ENCODE measurements at places on chromosomes 11 and 22.
A peak's percentile ranks its signal among the peaks of the same experiment; 100 is the strongest.

- peak; percentile 11 for DNase-seq
These were observed 751 bp downstream of the ARFGAP3 start for GRCh38 chr22:42856179-42856864.

- DNase-seq: no peak
These were observed 654.3 kb downstream of the NTM start for GRCh38 chr11:132024587-132025295.

DNA sequence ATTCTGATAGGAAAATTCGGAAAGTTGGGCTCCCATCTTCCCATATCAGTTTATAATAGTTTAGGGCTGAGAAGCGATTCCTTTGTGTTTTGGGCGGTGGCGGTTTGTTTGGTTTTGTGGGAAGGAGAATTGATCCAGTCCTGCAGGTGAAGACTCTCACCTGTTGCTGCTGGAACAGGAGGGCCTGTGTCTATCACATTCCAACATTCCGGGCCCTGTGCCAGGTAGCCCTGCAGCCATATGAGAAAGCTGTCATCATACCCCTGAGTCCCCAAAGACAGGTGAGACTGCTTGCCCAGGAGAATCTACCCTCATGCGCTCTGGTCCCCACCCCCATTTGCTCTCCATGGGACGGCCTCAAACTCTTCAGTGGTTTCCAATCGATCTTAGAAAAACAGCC is 62.1 kb downstream of the TRAF6 start:
- no peak for DNase-seq

GRCh38 chr11:65426839-65427690 is 4.5 kb downstream of the NEAT1 start:
- DNase-seq: no peak

DNA sequence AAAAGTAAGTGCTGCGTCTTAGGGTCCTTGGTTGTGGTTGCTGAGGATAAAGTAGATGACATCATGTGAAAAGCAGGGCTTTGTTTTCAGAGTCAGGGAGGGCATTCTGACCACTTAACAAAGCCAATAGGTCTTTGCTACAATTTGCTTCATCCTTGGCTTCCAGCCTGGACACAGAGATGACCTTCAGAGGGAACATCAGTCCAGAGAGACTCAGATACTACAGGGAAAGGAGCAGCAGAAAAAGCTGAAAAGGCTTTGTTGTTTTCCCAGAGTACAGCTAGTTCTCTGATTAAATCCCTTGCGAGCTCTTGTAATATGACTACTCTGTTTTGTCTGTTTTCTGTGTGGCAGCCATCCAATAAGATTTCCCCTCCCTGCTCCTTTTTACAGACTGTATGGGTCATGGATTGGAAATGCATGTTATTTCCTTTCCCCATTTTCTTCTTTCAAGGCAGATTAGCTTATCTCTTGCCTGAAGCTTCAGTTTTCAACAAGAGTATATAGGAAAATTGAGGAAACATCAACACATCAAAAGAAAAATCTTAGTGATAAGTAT is 31.9 kb downstream of the ATG13 start:
- no peak for DNase-seq

DNA sequence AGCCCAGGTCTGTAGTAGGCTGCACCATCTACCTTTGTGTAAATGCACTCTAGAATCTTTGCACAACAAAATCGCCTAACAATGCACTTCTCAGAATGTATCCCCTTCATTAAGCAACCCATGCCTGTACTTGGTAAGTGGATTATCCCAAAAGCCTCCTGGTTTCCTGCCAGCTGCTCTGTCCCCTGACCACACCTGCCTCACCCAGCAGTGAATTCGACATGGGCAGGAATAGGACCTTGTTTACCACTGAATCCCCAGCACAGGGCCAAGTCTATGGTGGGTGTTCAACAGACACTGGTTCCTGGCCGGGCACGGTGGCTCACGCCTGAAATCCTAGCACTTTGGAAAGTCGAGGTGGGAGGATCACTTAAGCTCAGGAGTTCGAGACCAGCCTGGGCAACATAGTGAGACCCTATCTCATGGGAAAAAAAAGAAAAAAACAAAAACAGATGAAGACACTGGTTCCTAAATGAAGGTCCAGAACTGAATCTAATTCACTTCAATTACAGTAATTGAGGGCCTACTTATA is 5.1 kb upstream of the SYCE3 start:
- no peak for DNase-seq

- DNase-seq: no peak
These were observed 398.8 kb downstream of the GUCY1A2 start for GRCh38 chr11:106619320-106619990.

DNA sequence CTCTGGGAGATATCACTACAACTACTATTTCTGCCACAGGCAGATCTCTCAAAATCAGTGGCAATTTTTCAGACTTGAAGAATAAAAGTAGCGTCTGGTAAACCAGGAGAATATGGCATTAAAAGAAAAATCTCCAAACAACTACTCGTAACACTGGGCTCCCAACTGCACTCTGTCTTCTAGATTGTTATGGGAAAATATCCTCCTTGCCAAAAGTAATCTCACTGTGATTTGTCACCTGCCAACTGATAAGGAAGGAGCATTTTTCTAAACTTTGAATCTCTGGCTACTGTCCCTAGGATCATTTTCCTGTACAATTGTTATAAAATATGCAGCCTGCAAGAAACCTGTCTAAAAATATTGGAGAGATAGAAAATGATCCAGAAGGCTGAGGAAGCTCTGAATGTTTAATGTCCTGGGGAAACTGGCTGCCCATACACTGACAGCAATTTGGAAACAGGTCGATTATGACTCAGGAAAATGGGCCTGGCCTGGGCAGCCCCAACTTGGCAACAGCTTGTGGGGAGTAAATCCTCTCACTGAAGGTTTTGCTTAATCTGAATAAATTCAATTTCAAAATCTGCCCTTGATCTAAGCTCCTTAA is 90.5 kb upstream of the DBX1 start:
- DNase-seq: no peak

- no peak for DNase-seq
These were observed 284.8 kb downstream of the TMEM135 start for GRCh38 chr11:87322568-87322967.

DNA sequence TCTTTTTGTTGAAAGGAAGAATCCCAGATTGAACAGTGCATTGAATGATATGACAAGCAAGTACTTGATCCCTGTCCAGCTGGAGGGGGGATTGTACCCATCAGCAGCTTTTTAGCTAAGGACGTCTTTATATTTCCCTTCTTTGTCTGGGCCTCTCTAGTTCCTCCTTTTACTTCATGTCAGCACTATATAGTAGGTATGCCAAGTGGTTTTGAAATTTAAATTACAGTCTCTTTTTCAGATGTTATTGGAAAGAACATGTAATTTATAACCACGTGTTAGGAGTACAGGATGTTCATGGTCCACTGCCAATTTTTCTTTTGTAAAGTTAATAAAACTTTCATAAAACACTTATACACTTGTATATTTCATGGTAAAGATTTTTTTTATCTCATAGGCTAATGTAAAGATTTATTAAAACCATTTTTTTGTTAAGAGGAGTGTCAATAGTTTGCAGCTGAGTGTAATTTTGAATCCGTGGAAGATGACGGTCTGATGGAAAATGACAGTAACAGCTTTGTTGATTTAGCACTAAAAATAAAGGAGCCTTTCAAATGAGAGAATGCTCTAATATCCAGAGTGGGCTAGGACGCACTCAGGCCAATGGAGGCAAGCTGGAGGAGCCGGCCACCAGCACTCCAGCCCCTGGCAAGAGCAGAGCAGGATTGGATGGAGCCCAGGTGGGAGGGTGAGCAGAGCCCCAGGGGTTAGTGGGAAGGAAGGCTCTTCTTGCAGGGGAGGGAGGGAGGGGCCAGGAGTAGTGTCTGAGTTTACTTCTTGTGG is 488.3 kb downstream of the INSC start:
- no peak for DNase-seq

DNA sequence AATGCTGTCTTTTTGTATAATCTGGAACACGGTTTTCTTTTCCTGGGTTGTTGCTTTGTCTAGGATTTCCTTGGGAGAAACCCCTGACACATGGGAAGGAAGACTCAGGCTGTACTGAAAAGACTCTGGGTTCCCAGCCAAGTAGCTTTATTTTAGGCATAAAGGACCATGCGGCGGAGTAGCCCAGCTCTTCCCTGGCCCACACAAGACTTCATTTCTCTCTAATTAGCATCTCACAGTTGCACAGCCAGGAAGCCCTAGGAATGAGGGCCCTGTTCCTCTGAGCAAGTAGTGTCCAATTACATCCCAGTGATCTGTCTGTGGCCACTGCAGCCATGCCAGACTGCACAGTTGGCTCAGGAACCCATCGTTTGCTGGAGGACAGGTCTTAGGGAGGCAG is 319.5 kb downstream of the TENM4 start:
- no peak for DNase-seq

GRCh38 chr22:41524809-41525449 is 19.3 kb downstream of the POLR3H start:
- DNase-seq: peak; percentile 43

DNA sequence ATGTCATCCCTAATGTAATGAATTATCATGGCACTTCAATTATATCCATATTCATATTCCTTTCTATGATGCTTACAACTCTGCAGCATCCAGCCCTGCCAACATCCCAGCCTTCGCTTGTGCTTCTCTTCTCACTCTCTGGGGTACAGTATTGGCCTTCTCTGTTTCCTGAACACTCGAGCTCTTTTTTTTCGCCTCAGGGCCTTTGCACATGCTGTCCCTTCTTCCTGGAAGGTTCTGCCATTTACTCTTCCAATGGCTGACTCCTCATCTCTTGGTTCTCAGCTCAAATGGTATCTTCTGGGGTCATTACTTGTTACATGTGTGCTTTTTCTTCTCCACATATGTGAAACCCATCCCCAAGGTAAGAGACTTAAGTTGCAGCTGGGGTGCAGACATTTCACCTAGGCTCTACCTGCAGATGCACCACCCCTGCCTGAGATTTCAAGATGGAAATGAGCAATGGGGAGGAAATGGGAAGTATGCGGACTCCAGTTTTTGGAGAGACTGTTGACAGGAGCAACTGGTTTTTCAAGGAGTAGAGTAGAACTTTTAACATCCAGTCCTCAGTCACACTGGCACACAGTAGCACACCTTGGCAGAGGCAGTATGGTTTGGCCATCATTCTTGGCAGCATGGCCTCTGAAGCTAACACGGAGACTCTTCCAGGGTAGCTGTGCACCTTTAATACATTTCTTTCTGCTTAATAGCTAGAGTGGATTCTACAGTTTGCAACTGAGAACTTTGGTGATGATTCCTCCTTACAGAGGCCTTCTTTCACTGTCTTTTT is 42.4 kb upstream of the DMC1 start:
- no peak for DNase-seq

- DNase-seq: no peak
These were observed 31.1 kb downstream of the MRGPRX4 start for GRCh38 chr11:18203723-18204122.

DNA sequence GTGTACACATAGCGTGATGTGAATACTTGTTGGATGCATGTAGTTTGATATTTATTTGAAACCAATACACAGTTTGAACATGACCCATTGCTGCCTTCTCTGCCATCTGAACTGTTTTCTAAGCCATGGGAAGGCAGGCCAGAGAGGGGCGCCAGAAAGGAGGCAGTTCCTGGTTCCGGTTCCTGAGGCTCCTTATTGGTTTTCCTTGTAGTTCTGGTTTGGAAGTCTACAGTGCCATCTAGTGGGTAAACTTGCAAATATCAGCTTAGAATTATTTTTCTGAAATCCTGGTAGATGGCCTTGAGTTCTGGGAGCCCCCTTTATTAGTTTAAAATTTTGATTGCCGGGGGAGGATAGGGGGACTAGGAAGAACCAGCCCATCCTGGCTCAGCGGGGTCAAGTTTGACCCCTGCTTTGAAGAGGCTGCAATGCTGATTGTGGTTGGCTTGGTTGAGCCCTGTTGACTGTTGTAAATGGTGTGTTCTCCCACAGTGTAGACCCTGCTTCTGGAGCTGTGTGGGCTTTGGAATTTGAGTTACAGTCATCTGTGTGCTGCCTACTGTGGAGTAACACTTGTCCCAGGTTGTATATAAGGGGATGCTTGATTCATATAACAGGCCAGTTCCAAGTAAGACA is 48.4 kb downstream of the GRAMD1B start:
- DNase-seq: no peak

GRCh38 chr11:77299528-77299993 is 1.9 kb downstream of the GDPD4 start:
- no peak for DNase-seq

GRCh38 chr11:64444838-64445441 is 86.0 kb downstream of the RPS6KA4 start:
- DNase-seq: no peak

DNA sequence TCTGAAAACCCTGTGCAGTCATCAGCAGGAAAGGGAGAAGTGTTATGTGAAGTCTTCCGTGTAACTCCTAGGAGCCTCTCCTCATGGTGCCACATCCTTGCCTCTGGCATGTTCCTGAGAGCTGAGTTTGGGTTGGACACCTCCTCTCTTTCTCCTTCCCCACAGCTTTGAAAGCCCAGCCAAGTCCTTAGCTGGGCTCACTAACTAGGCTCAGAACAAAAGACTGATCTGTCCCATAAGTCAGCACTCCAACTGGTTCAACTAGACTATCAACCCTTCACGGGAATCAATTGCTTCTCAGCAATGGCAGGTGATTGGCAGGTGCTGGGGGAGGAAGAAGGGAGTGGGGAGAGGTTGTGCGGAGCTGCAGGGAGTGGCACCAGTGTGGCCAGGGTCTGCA is 509.9 kb upstream of the B3GAT1 start:
- no peak for DNase-seq

- DNase-seq: no peak
These were observed 77.4 kb upstream of the WNT7B start for GRCh38 chr22:46054091-46055073.

DNA sequence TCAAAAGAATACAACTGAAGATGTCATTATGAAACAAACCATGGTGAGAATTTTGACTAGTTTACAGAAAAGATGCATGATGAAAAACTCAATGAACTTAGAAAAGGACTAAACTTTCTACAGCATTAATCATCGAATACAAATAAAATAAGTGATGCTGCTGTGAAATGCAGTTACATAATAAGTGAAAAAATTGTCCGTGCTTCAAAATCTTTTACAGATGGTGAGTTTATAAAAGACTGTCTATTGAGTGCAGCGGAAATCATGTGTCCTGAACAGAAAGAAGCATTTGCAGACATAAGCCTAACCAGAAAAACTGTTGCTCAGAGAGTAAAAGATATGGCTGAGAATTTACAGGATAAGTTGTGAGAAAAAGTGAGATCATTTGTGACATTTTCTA is 33.8 kb downstream of the NEAT1 start:
- DNase-seq: no peak

Data from stimulated activated CD8-positive, alpha-beta memory T cell treated with anti-CD3 and anti-CD28 coated beads, Interleukin-7, amount 100 ng/mL, for 24 hours (primary cell).